ENCODE measurements at places on chromosomes 2 and 18. TPM values are rescaled to one million over a fixed set of nuclear protein-coding genes. Genes with fewer than 3 reads are reported as not detected.

Gene LRRC30
- total RNA-seq, result not detected

GRCh38 chr2:211205836-211206235 lies 649.4 kb downstream of the CPS1 start:
- DNase-seq, result no peak

DNA sequence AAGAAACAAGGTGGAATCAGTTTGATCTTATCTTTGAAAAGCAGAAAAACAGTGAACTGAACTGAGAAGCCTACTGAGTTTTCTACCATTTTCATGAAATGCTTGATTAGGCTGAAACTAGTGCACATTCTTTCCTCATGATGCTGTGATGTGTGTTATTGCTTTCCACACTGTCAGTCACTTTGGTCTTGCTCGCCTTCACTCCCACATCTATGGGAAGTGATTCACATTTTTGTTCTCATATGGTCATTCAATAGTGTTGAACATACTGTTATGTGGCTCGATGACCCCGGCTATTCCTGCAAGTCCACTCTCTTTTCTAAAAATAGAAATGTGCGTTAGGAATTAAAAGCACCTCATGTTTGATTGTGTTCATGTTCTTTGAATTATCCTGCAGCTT lies 129.7 kb downstream of the TGIF1 start:
- no peak for DNase-seq

- no peak for DNase-seq
These were observed 166.2 kb upstream of the DTNA start for GRCh38 chr18:34543945-34544344.

- DNase-seq, result no peak
These were observed 4.4 kb downstream of the EHD3 start for GRCh38 chr2:31238126-31238905.

- DNase-seq, result peak; percentile 75
These were observed 10.1 kb downstream of the BIN1 start for GRCh38 chr2:127096718-127097470.

DNA sequence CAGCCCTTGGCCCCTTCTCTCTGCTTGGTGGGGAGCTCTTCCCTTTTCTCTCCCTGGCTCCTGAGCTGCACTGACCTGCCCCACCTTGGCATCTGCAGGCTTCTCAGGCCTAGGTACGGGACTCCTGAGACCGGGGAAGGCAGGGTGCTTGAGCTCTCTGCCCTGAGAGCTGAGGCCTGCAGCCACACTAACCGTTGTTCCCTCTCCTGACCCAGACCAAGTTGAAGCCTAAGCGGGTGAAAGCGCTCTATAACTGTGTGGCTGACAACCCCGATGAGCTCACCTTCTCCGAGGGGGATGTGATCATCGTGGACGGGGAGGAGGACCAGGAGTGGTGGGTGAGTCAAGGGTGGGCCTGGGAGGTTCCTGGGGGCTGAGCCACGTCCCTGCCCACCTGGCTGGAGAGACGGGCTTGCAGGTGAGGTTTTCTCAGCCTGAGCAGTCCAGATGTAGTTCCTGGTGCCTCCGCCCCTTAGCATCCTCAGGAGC lies 22.2 kb downstream of the ITGB1BP1 start:
- DNase-seq, result no peak

DNA sequence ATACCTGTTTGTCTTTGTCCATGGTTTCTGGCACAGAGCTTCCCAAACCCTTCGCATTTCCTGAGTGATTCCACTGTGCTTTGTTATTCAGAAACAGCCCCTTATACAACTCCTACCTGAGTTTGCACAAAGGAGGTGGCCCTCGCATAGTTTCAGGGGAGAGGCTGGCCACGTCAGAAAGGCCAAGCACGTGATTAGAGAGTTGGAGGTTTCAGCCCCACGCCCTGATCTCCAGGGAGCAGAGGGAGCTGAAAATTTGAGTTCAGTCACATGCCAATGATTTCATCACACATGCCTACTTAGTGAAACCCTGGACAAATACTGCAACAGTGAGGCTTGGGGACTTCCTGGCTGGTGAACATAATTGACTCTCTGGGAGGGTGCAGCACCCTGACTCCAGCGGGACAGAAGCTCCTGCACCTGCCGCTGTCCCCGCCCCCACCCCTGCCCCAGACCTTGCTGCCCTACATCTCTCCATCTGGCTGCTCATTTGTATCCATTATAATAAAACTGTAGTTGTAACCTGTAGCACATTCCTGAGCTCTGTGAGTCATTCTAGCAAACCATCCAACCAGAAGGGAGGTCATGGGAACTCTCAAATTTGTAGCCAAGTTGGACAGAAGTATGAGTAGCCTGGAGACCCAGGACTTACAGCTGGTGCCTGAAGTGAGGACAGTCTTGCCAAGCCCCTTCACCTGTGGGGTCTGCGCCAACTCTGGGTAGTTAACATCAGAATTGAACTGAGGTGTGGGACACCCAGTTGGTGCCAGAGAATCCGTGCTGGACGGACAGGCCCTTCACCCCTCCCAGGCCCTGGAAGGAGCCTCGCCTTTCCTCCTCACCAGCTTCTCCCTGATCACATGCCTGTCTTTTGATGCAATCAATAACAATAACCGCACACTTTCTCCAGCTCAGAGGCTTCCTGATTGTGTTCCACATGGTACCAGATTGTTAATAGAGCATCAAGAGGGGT lies 224.3 kb downstream of the ANAPC1 start:
- peak; percentile 86 for DNase-seq

DNA sequence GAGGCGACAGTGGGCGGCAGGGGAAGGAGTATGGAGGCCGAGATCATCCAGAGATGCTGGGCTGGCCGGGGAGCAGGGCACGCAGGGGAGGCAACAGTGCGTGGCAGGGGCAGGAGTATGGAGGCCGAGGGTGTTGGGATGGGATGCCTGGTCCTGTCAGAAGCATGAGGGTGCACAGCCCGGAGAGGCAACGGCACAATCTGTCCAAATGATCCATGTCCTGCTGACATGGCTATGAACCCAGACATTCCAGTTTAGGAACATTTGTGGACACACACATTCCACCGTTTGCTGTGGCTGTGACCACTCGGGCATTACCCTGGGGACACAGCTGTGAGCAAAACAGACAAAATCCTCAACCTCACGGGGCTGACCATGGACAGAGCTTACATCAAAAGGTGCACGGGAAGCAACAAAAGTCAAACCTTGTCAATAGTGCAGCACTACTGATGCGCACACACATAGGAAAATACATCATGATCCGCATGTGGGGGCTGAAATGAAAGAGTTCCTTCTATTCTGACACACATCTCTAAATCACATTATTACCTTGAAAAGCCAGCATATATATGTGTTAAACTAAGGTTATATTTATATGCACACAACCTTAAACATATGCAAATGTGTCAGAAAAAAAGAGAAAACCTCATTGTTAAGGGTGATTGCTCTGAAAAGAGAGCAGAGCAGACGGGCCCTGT lies 144.0 kb upstream of the GPC1 start:
- no peak for DNase-seq

Gene BOK
- total RNA-seq, result 11.6 TPM

Gene RAB6C
- 0.36 TPM for total RNA-seq

- DNase-seq, result no peak
These were observed 479.7 kb upstream of the RAB6C start for GRCh38 chr2:129499747-129500146.

GRCh38 chr2:67616749-67617148 lies 219.6 kb downstream of the ETAA1 start:
- DNase-seq, result no peak

DNA sequence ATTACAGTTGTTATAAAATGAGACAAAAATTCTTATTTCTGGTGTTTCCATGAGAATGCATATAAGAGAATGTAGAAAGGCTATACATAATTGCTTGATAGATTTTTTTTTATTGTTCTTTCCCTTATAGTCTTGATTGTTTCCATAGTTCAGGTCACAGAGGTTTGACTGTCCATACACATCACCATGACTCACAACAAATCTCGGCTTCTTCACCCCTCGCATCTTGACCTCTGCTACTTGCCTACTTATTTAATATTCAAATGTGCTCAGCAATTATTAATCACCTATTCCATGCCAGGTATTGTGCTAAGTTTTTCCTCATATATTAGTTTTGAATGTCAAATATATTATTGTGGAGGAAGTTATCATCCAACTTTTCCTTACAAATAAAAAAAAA lies 789.6 kb downstream of the RNF144A start:
- no peak for DNase-seq

DNA sequence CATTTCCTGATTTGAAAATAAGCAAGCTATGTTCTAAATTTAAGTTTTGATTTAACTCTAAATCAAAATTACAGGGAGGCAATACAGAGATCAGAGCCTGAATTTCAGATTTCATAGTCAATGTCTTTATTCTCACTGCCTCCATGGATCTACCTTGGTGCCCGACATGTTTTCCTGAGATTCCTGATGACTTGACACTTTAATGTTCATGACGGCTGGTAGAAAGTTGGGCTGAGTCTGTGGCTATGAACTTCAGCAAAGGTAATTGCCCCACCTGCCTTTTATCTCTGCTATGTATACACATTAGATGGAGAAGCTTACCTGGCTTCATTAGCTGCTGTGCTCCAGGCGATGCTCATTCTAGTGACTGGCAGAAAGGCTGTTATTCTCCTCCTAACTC lies 1390.5 kb upstream of the CELF4 start:
- DNase-seq, result no peak

- DNase-seq, result no peak
These were observed 409.2 kb upstream of the NRP2 start for GRCh38 chr2:205273148-205273547.

- peak; percentile 81 for DNase-seq
These were observed at the start of gene PMAIP1 for GRCh38 chr18:59899298-59900221. Gene PMAIP1, plus strand, starts transcription at chr18:59899996. Its CDS starts 182 bp downstream, at chr18:59900178.

Gene RAMP1
- 230 TPM for total RNA-seq

DNA sequence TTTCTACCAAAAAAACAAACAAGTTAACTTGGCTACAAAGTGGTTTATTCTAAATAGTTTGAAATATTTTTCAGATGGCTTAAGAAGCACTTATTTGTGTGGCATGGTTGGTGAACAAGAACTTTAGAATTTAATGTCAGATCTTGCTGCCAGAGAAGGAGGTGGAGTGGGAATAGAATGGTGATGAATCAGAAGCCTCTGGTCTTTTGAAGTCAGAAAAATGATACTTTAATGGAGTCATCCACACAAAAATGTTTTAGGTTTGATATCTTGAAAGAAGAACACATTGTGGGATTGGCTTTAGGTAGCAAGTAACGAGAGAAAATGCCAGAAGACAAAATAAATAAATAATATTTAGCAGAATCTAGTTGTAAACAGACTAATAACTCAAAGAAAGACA lies 243.1 kb upstream of the FANCL start:
- no peak for DNase-seq

Gene CYP27C1
- 0.16 TPM for total RNA-seq

Gene ABCG8
- total RNA-seq, result not detected

DNA sequence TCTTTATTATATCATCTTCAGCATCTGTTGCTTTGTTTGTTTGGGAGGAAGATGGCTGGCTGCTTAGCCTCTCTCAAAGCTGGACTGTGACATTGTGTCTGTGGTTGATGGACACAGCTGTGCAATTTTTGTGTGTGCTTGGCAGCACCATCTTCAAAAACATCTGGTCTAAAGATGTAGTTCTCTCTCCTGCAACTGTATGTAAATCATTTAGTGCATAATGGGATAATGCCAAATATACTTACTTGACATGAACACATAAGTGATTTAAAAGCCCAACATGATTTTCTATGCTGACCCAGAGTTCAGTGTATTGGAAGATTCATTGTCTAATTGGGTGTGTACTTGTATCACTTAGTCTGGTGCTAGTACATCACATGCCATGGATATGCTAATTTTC lies 112.2 kb downstream of the MAP4K4 start:
- DNase-seq, result no peak

DNA sequence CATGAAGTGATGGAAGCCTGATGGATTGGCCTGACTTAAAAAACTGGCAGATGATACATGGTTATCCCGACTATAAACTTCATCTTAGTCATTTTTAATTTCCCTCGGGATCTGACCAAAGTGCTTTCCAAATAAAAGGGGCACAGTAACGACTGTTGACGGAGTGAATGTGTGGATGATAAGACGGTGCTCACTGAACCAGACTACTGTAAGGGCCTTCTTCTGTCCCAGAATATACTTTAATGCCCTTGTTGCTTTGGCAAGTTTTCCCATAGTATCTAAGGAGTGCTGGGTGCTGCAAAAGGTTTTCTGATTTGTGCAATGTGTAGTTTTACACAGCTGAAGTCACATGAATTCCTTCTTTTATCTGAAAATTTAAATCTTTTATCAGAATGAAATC lies 373.5 kb downstream of the DSEL start:
- no peak for DNase-seq

Gene TSGA10
- 4.3 TPM for total RNA-seq

Gene STPG4
- 0.90 TPM for total RNA-seq
